ENCODE measurements at places on chromosomes 2 and 18.
A peak's percentile ranks its signal among the peaks of the same experiment; 100 is the strongest.

- DNase-seq = peak; percentile 64
These were observed 31.4 kb upstream of the KCMF1 start for GRCh38 chr2:84939426-84940087.

GRCh38 chr2:215363039-215363438 lies 51.2 kb downstream of the ATIC start:
- no peak for DNase-seq

- DNase-seq = no peak
These were observed 21.3 kb upstream of the TCF7L1 start for GRCh38 chr2:85111819-85112281.

- DNase-seq = no peak
These were observed 271.2 kb downstream of the EN1 start for GRCh38 chr2:118576109-118576855.

GRCh38 chr2:98480598-98480997 lies 35.9 kb downstream of the INPP4A start:
- DNase-seq = no peak

GRCh38 chr2:120504936-120505705 lies 159.2 kb downstream of the INHBB start:
- no peak for DNase-seq

- no peak for DNase-seq
These were observed 286.2 kb upstream of the EPAS1 start for GRCh38 chr2:46010925-46011490.

All from activated T-cell treated with anti-CD3 and anti-CD28 coated beads, Interleukin-2, amount 50 U/mL, for 4 hours (primary cell).